ENCODE measurements at places on chromosomes 2 and 18.

- H3K27me3 ChIP-seq, result no peaks in the 10 kb centered on the region
- peaks cover 51% of the 10 kb centered on the region for H3K4me1 ChIP-seq
- H3K27ac ChIP-seq, result no peak overlapping the region
- H3K4me3 ChIP-seq, result no peak overlapping the region
- DNase-seq, result no peak
Measured at GRCh38 chr2:39144416-39144815, 23.6 kb upstream of the SOS1 start.

- H3K4me3 ChIP-seq, result peak within 1 kb of the TSS; percentile 76
- peaks cover 12% of the 10 kb centered on the region for H3K27me3 ChIP-seq
- H3K27ac ChIP-seq, result peak within 1 kb of the TSS; percentile 75
- H3K36me3 ChIP-seq, result no peaks in the 10 kb centered on the region
- peak; percentile 96 for DNase-seq
Measured at GRCh38 chr2:196068271-196069209, at the start of gene DNAH7. Gene DNAH7 (minus strand): TSS chr2:196068837. CDS start chr2:196068711, 126 bp downstream.

- no peak for DNase-seq
- peaks cover 26% of the 10 kb centered on the region for H3K27me3 ChIP-seq
- no peaks in the 10 kb centered on the region for H3K36me3 ChIP-seq
- H3K4me3 ChIP-seq, result no peak overlapping the region
Measured at GRCh38 chr2:202116691-202117090, 43.6 kb downstream of the KIAA2012 start.

- peaks cover 39% of the 10 kb centered on the region for H3K36me3 ChIP-seq
- H3K27me3 ChIP-seq, result no peaks in the 10 kb centered on the region
- DNase-seq, result no peak
- no peak overlapping the region for H3K4me3 ChIP-seq
- no peak overlapping the region for H3K27ac ChIP-seq
- H3K4me1 ChIP-seq, result peaks cover 29% of the 10 kb centered on the region
Measured at GRCh38 chr18:685438-685837, 27.0 kb downstream of the ENOSF1 start.

DNA sequence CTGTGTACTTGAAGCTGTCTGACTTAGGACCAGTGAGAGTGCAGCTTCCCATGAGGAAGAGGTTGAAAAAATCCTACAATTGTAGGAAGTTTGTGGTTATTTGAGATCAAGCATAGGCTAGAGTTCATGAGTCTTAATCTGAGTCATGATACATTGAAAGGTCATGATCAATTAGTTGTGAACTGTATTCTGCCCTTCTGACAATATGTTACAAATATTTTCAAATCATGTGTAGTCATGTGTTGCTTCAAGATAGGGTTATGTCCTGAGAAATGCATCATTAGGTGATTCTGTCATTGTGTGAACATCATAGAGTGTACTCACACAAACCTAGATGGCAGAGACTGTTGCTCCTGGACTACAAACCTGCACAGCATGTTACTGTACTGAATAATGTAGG is 68.4 kb upstream of the MFF start:
- no peaks in the 10 kb centered on the region for H3K4me1 ChIP-seq
- no peak overlapping the region for H3K27ac ChIP-seq
- H3K36me3 ChIP-seq, result no peaks in the 10 kb centered on the region
- no peak for DNase-seq
- no peak overlapping the region for H3K4me3 ChIP-seq

DNA sequence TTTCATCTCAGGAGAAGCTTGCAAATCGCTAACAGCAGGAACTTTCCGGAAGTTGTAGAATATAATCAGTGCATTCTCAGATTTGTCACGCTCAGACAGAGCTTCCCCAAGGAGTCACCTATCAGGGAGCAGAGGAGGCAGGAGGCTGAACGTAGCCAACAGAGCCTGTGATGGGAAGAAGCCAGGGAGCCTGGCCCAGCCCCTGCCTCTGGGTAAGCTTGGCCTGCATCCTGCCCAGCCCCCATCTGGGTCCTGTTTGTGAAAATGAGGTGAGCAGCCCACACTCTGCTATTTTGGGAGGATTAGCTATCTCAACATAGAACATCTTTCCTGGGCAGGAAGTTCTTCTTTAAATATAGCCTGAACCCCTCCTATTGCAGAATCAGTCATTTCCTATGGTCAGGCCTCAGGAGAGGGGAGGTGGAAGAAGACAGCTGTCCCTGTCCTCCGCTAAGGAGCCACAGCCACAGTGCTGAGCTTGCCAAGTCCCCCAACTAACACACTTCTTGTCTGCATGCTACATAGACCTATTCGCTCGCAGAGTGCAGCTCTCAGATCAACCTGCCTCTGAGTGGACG is 19.2 kb upstream of the PKDCC start:
- H3K36me3 ChIP-seq, result no peaks in the 10 kb centered on the region
- DNase-seq, result no peak
- H3K4me1 ChIP-seq, result no peaks in the 10 kb centered on the region
- H3K27ac ChIP-seq, result no peak overlapping the region
- peaks cover 32% of the 10 kb centered on the region for H3K27me3 ChIP-seq
- no peak overlapping the region for H3K4me3 ChIP-seq

GRCh38 chr2:237540823-237541222 is 25.6 kb upstream of the PRLH start:
- no peak overlapping the region for H3K4me3 ChIP-seq
- no peak for DNase-seq
- no peaks in the 10 kb centered on the region for H3K36me3 ChIP-seq
- no peak overlapping the region for H3K27ac ChIP-seq
- no peaks in the 10 kb centered on the region for H3K27me3 ChIP-seq
- H3K4me1 ChIP-seq, result no peaks in the 10 kb centered on the region

DNA sequence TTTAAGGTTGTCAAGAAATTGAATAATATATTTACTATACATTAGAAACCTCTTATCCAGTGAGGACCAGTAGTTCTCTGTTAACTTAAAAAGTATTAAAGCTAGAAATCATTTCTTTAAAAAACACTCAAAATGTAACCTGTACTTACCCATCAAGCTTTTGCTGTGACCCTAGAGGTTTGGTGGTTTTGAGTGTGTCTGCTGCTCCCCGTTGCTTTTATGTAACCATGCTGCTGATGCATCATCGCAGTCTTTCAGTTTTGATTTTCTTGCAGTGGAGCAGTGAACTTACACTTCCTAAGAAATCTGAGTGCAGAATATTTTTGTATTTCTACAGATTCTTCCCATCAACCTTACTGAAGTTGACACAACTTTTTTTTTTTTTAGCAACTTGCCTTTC is 34.2 kb downstream of the MRPS9 start:
- DNase-seq, result peak; percentile 78
- H3K27ac ChIP-seq, result peak overlapping the region; percentile 34
- H3K27me3 ChIP-seq, result no peaks in the 10 kb centered on the region
- H3K36me3 ChIP-seq, result peaks cover 11% of the 10 kb centered on the region

GRCh38 chr2:165870346-165870745 is 76.3 kb upstream of the GALNT3 start:
- H3K27ac ChIP-seq, result no peak overlapping the region
- DNase-seq, result no peak
- peaks cover 5% of the 10 kb centered on the region for H3K4me1 ChIP-seq
- no peak overlapping the region for H3K4me3 ChIP-seq
- H3K27me3 ChIP-seq, result no peaks in the 10 kb centered on the region

DNA sequence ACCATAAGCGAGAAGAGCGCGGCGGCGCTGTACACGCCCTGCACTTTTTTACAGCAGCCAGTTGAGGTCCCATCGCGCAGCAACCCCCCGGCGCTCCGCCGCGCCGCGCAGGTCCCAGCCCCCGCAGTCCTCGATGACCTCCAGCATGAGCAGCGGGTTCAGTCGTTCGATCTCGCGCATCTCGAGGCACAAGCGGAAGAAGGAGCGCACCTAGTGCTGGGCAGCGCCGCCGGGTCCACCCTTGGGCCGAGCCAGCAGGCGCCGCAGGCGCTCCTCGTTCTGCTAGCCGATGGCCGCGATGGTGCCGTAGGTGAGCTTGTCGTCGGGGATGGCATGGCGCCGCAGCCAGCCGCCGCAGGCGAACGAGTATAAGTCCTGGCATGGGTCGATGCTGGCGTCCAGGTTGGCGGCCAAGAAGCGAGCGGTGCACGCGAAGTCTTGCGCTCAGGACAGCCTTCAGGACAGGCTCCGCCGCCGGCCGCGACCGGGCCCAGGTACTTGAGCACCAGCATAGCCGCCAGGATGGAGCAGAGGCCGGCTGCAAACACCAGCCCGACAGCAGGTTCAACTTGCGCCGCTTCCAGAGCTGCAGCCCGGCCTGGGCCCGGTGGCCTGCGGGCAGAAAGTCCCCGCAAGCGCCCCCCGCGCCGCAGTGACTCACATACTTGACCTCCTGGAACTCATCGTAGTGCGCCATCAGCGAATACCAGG is 8.3 kb downstream of the ALPP start:
- no peak overlapping the region for H3K4me3 ChIP-seq
- no peaks in the 10 kb centered on the region for H3K4me1 ChIP-seq
- H3K27ac ChIP-seq, result no peak overlapping the region
- H3K27me3 ChIP-seq, result peaks cover 71% of the 10 kb centered on the region

GRCh38 chr2:10048501-10049171 is 5.3 kb downstream of the KLF11 start:
- H3K27me3 ChIP-seq, result no peaks in the 10 kb centered on the region
- no peak overlapping the region for H3K27ac ChIP-seq
- peaks cover 6% of the 10 kb centered on the region for H3K36me3 ChIP-seq

DNA sequence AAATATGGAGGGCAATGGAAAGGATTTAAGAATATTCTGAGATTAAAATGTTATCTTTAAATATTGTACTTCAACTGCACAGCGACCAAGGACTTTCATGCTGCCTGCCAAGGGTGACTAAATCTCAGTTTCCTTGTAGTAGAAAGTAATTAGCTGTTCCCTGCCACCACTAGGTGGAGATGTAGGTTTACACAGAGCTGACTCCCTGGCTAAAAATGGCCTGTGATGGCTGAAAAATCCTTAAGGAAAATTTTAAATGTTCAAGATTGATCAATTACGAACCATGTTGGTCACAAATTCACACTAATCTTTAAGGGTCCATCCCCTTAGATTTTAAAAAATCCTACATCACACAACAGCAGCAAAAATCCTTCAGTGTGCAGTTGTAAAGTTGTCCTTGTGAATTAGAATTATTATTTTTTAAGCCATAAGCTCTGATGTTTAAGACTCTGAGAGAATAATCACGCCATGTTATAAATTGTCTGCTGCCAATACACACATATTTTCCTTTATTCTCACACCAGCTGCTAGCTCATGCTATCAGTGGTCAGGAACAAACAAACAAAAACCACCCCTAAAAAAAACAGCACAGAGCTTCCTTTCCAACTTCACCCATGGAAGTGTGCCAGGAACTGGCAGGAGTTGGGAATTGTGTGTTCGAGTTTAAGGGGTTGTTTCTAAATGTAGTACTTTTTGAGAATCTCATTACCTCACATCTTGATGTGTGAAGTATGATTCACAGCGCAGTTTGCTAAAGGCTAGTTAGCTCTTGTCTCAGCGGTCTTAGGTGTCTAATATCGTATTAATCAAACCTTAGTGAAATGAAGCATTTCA is 399.8 kb downstream of the TMEM182 start:
- no peak overlapping the region for H3K4me3 ChIP-seq
- no peaks in the 10 kb centered on the region for H3K4me1 ChIP-seq

GRCh38 chr2:5539282-5540165 is 152.7 kb upstream of the SOX11 start:
- H3K36me3 ChIP-seq, result no peaks in the 10 kb centered on the region

DNA sequence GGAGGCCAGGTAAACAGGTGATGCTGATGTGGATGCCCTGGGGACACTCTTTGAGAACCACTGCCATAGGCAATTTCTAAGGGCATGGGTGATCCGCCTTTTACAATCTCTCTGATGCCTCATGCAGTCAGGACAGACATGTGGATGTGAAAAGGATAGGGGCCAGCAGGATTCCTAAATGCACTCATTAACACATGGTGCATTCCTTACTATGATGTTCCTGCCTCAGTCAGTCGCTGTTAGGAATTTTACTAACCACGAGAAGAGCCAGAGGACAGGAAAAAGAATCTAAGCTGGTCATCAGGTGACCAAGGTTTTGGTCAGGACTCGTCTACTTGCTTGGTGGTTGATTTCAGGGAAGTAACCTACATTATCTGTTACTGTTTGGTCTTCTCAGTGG is 191.0 kb downstream of the ARL4C start:
- H3K4me3 ChIP-seq, result no peak overlapping the region
- H3K4me1 ChIP-seq, result peaks cover 70% of the 10 kb centered on the region
- H3K27ac ChIP-seq, result no peak overlapping the region
- no peaks in the 10 kb centered on the region for H3K27me3 ChIP-seq
- H3K36me3 ChIP-seq, result peaks cover 23% of the 10 kb centered on the region

DNA sequence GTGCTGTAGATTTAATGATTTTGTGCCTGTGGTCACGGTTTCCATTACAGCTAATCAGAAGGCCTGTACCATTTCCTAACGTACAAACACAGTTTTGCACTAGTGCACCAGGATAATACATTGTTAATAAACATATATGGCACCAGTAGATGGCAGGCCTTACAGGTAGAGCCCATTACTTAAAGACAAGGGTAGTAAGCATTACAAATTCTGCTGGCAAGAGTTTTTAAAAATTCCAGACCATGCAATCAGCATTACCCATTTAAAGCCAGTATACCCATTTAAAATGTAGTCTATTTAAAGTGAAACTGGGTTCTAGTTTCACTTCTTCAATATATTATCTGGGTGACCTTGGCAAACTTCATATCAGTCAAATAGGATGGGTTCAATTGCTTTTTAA is 224.2 kb downstream of the NUP35 start:
- H3K36me3 ChIP-seq, result no peaks in the 10 kb centered on the region
- no peaks in the 10 kb centered on the region for H3K4me1 ChIP-seq
- H3K4me3 ChIP-seq, result no peak overlapping the region
- H3K27me3 ChIP-seq, result no peaks in the 10 kb centered on the region

- no peaks in the 10 kb centered on the region for H3K36me3 ChIP-seq
- DNase-seq, result no peak
- no peaks in the 10 kb centered on the region for H3K27me3 ChIP-seq
- H3K27ac ChIP-seq, result no peak overlapping the region
- no peaks in the 10 kb centered on the region for H3K4me1 ChIP-seq
- H3K4me3 ChIP-seq, result no peak overlapping the region
Measured at GRCh38 chr2:128779301-128780095, 460.8 kb upstream of the HS6ST1 start.
